HCEC 1CT (cell line): ENCODE measurements at places on chromosomes 1 and 21.

GRCh38 chr1:209601809-209602657 is 18.5 kb downstream of the CAMK1G start:
- peak; percentile 56 for DNase-seq

DNA sequence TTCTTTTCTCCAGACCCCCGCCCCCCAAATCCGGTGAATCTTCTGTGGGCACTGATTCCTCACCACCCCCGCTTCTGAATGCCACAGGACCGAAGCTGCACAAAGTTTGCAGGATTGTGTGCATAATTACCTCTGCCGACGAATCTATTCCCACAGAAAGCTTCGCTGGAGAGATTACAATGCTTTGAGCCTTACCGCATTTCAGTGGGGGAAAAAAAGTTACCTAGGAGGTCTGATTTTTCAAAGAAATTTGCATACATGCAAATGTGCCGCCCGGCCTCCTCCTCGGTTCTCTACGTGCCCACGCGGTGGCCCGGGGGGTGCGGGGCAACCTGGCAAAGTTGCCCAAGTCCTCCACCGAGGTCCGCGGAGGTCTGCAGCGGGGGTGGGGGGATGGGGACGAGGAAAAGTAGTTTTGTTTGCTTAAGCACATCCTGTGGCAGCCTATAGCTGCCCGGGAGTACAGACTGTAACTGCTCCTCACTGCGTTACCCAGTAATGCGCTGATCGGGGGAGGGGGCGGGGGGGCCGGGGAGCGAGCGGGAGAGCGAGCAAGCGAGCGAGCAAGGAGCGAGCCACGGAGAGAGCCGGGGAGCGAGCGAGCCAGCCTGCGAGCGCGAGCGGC is 563 bp upstream of the NFIA start:
- peak; percentile 75 for DNase-seq

GRCh38 chr1:46425726-46426125 is 31.6 kb downstream of the FAAH start:
- no peak for DNase-seq

GRCh38 chr1:82044536-82044935 is 243.8 kb downstream of the ADGRL2 start:
- DNase-seq: no peak

DNA sequence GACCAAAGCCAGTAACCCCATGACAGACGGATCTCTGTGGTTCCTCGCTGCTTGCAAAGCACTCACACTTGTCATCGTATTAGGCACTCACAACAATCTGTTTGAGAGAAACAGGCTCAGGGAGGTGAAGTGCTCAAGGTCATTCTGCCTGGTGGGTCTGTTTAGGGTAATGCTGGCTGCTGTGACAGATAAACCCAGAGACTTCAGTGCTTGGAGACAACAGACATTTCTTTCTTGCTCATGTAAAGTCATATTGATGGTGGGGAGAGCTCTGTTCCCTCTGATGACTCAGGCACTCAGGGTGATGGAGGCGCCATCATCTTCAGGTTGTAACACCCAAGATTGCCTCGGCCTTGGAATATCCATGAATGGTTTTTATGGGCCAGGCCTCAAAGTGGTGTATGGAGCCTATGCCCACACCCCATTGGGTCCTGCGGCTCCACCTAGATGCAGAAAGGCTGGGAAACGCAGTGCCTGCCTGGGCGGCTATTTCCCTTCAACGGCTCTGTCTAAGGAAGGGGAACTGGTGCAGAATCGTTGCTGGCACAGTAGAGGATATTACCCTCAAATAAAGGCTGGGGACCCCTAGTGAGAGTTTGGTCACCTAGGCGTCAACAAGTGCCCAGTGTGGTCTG is 71.6 kb upstream of the SELENON start:
- DNase-seq: no peak

GRCh38 chr1:54857746-54858561 is 29.0 kb downstream of the DHCR24 start:
- DNase-seq: peak; percentile 85

GRCh38 chr1:206736878-206737728 is 33.5 kb upstream of the IL19 start:
- no peak for DNase-seq

GRCh38 chr1:145997016-145997717 is 788 bp upstream of the TXNIP start:
- DNase-seq: no peak

DNA sequence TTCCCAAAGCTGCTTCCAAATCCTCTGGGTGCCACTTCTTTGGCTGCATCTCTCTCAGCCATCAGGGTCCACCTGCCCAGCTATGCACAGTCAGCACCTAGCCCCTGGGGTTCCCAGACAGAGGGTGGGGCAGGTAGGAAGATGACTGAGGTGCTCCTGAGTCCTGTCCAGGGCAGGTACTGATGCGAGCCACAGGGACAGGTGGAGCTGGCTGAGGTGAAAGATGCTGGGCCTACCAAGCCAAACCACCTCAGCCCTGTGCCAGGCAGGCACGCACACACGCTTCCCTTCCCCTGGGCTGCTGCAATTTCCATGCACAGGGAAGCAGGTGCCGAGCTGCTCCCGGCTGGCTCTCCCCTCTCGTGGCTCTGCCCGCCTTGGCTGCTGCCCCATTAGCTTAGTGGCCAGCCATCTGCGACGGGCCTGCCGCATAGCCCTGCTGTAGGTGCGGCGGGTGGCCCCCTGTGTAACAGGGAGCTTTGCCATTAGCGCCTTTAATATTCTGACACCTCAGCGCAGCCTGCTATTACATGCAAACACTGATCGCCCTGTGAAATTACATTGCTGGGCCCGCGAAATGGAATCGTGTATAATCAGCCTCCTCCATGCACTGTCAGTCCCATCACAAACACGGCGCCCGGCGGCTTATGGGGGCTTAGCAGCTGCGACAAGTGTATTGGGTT is 38.9 kb downstream of the DMAP1 start:
- DNase-seq: no peak

DNA sequence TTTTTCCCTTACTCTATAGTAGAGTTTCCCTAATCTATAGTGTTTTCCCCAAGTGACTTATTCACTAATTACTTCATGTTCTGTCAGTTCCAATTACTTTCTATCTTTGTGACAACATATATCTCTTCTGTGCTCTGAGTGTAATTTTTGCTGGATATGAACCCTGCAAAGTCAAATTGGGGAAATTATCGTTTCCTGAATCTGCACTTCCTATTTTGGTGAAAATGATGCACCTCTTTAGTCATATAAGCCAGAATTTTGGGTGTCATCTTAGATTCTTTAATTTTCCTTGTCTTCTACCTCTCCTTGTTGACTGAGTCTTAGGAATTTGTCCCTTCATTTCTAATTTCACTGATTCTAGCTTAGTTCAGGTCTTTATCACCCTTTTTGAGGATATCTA is 33.4 kb upstream of the PRKACB start:
- DNase-seq: no peak
